ENCODE measurements at places on chromosomes 2 and 18.

- DNase-seq = no peak
Measured at GRCh38 chr18:25704071-25704470, 352.1 kb upstream of the ZNF521 start.

DNA sequence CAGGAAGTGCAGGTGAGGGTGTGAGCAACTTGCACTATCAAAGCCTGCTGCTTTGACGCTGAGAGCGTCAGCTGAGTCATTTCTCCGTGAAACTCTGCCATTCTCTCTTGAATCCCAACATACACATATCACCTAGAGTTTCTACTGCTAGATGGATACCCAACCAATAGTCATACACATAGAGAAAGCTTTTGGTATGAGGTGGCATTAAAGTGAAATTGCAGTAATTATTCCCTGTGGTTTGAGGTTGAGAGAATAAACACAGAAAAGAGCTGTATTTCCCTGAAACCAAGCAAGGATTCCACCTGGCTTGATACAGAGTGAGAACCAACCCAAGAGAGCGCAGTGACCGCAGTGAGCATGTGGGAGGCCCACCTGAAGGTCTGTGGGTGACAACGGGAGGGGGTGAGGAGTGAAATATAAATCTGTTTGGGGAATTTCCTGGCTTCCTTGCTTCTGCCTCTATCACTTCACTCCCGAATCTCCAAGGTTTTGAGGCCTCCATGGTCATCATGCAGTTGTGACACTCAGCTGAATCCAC, 28.8 kb upstream of the TMEM18 start:
- no peak for DNase-seq

GRCh38 chr2:143779021-143779420, 649.8 kb downstream of the ARHGAP15 start:
- DNase-seq = no peak

DNA sequence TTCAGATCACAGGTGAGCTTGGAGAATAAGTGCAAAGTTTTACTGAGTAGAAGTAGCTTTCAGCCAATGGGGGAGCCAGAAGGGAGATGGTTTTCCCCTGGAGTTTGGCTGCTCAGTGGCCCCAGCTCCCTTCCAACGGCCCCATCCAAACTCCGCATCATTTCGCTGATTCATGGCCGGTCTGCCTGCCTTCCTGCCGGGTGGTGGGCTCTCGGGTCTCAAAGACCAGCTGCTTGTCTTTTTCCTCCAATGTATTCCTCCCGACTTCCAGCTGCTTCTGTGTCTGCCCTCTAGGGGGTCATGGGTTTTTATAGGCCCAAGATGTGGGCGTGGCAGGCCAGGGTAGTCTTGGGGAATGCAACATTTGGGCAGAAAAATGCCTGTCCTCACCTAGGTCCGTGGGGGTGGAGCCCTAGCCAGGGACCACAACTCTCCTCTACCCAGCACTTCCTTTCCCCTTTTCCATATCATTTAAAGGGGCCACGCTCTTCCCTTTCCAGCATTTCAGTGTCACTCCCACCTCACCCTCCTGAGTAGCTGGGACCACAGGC, 73.5 kb downstream of the MEX3C start:
- no peak for DNase-seq
